Epithelial cell of proximal tubule (primary cell): ENCODE measurements at places on chromosomes 16 and 17.

DNA sequence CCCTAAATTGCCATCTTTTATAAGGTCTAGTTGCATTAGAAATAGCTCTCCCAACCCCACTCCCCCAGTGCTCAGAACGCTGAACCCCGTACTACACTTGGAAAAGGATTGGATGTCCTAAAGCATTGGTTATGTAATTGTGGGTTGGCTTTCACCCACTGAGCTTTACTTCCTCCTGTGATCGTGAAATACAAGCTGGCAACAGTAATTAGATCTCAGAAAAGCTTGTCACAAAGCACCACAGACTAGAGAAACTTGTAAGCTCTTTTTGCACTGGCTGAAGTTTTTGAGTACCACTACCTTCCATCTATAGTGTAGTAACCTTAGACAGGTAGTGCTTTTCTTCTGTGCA is 54.4 kb downstream of the SIAH1 start:
- no peak for DNase-seq

GRCh38 chr17:17626151-17626805 is 34.8 kb upstream of the PEMT start:
- DNase-seq, result no peak

- no peak for DNase-seq
Observed at GRCh38 chr16:16014329-16015224, 65.2 kb downstream of the ABCC1 start.

DNA sequence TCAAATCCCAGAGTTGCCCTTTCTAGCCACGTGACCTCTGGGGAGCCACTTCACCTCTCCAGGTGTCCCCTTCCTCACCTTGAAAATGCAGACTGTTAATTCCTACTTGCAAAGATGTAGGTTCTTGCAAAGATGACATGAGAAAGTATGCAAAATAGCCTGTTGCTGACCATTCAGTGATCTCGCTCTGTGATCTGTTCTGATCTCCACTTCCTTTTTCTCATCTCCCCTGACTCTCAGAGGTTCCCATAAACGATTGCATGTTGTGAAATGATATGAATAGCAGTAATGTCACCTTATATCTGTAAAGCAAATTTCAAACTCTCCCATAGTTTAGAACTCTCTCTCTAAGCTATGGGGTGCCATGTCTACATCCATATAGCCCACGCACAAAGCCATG is 182.3 kb downstream of the TMEM132E start:
- DNase-seq, result no peak

GRCh38 chr17:40374821-40375498 is 10.4 kb upstream of the GJD3 start:
- DNase-seq, result no peak

GRCh38 chr16:19704321-19705145 is 13.5 kb downstream of the KNOP1 start:
- DNase-seq, result no peak

DNA sequence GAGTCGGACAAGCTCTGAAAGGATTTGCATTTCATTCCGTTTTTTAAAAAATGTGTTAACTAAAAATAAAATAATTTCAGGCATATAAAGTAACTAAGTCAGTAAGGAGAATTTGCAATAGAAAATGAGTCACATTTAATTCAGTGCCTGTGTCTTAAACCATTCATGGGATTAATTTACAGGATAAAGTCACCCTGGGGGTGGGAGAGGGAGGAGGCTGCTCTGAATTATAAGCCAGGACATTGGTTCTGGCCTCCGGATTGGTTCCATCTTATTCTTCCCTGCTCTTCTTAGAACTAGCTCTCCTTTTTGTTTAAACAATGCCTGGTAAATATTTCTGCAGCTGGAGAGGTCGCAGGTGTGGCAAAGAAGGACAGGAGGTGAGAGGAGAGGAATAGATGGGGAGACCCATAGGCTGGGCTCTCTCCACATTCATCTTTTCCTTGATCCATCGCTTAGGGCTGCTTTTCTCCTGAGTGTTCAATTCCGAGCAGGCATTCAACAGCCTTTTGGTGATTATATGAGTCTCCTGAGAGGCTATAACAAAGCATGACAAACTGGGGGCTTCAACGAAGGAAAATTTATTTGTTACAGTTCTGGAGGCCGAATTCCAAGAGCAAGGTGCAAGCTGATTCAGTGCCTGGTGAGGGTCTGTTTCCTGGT is 319.2 kb downstream of the PHKB start:
- no peak for DNase-seq

DNA sequence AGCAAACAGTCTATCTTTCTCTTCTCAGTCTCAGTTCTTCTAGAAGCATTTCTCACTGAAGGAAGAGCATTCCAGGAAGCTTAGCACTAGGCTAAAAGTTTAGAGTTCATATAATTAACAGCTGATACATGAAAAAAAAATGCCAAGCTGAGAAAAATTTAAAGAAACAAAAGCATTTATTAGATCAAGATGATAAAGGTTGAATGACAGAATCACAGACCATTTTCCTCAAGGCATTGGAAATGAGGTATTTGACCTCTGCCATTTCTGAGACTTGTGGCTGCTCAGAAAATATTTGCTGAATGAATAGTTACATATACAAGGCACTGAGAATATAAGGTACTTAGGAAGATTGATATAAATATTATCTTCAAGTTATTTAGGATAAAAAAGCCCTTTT is 901.6 kb upstream of the GOT2 start:
- DNase-seq, result no peak

GRCh38 chr16:86216591-86216990 is 293.7 kb upstream of the FOXF1 start:
- no peak for DNase-seq

- DNase-seq, result peak; percentile 47
Observed at GRCh38 chr17:44002141-44002848, 2.1 kb upstream of the NAGS start.

DNA sequence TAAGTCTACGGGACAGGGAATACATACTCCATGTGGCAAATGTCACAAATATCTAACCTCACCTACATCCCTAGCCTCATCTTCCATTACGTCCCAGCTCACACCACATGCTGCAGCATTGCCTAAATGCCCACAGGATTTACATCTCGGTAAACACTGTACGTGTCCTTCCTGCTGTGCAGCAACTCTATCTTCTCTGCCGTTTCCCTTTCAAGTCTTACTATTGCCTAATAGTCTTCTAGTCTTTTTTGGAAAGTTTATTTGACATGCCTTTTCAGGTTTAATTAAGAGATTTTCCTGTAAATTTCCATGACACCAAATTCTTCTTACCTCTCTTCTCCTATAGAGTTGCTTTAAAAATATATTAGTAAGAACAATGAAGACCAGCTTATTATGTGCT is 120.5 kb downstream of the HS3ST4 start:
- no peak for DNase-seq

- no peak for DNase-seq
Observed at GRCh38 chr16:13393816-13394215, 492.4 kb downstream of the SHISA9 start.

GRCh38 chr17:50477976-50478375 is 684 bp upstream of the RSAD1 start:
- no peak for DNase-seq

DNA sequence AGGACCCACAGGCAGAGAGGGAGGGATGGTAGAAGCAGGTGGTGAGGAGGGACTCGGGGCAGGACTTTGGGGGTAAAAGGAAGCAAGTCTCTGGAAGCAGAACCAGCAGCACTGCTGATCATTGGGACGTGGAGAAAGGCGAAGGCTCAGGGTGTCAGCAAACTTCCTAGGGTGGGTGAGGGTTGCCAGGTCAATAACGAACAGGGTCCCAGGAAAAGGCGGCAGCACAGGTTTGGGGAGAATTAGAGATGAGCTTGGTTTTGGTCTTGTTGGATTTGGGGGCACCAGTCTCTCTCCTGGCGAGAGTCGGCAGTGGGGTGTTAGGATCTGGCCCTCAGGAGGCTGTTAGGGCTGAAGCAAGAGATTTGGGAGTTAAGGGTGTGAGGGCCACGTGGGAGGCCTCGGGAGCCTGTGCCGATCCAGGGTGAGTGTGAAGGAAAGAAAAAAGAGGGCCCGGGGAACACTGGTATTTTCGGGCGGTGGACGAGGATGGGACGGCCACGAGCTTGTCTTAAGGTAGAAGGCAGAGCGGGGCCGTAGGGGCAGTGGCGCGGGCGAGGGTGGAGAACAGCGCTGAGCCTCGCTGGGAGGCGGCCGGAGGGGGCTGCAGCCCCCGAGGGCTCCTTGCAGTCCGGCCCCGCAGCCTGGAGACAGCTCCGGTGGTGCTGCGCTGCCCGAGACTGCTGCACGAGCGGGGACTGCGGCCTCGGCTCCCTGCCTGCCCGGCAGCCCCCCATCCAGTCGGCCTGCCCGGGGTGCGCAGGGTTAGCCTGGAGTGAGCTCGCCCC is 765 bp upstream of the ADORA2B start:
- DNase-seq, result no peak

DNA sequence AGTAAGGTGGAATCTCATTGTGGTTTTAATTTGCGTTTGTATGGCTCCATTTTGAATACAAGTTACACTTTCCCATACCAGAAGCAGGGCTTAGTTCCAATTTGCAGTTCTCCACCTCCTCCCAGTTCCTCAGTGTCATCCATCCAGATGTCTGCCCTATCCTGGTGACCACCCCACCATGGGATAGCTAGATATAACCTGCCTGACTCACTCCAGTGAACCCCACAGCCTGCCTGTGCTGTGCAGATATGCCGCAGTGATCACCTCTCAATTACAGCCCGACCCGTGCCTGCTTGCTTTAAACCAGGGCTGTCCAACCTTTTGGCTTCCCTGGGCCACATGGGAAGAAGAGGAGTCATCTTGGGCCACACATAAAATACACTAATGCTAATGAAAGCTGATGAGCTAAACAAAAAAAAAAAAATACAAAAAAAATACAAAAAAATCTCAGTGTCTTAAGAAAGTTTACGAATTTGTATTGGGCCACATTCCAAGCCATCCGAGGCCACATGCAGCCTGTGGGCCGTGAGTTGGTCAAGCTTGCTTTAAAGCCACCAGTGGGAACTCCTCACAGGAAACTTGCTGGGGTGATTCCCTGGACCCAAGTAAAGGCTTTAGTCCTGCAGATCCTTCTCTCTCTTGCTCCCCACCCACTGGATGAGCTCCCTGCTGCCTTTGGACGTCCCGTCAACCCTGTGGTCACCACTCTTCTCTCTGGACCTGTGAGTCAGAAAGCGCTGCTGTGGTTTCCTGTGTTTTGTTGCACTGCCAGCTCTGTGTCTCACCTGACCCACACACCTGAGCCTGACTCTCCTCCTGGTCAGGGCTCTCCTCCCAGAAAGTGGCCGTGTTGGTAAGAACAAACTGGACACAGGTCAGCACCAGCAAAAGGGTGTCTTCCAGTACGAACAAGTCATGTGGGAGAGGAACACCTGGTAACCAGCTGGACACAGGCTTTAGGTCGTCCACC is 83.0 kb downstream of the EMP2 start:
- no peak for DNase-seq

- DNase-seq, result no peak
Observed at GRCh38 chr16:51815523-51815922, 664.5 kb upstream of the SALL1 start.

DNA sequence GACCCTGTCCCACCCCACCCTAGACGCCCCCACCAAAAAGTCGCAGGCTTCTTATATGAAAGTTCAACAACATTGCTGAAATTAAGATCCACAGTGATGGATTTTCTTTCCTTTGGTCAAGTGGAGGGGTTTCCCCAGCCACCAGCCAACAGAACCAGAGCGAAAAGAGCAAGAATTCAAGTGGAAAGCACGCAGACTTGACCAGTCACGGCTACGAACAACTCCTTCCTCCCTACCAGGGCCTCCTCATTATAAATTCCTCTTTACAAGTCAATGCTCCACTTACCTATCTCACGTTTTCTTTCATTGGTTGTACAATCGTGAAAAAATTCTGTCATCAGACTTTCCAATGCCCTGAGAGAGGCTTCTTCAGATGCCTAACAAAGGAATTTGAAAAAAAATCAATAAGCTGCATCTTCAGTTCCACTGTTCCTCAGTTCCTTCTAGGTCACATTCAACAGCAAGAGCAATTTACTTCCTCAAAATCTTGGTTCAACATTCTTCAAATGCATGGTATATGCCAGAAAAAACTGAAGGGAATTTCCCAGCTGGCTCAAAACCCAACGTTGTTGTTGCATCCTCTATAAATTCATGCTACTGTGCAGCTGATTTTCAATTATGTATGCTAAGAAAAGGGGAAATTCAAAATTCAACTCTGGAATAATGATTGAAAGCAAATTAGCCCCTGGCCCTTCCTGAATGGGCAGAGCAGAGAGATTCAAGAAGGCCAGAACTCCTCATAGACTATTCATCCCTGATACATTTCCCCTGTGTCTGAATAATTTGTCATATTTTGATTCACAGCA is 30.9 kb downstream of the XPO6 start:
- no peak for DNase-seq

DNA sequence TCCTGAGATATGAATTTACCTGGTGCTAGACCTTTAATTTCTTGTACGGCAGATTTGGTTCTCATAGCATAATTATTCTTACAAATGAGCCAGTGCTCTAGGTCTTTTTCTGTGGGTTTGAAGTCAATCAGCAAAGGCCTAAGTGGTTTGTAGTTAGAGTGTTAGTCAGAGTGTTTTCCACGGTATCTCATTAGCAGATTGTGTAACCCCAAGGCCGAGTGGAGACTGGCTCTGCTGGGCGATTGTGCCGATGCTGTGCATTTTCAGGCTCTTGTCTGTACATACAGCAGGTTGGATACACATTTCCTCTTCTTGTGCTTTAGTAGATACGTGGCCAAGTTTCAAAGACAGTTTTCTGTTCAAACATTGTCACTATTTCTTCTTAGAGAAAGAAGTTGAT is 78.6 kb upstream of the CA10 start:
- no peak for DNase-seq

DNA sequence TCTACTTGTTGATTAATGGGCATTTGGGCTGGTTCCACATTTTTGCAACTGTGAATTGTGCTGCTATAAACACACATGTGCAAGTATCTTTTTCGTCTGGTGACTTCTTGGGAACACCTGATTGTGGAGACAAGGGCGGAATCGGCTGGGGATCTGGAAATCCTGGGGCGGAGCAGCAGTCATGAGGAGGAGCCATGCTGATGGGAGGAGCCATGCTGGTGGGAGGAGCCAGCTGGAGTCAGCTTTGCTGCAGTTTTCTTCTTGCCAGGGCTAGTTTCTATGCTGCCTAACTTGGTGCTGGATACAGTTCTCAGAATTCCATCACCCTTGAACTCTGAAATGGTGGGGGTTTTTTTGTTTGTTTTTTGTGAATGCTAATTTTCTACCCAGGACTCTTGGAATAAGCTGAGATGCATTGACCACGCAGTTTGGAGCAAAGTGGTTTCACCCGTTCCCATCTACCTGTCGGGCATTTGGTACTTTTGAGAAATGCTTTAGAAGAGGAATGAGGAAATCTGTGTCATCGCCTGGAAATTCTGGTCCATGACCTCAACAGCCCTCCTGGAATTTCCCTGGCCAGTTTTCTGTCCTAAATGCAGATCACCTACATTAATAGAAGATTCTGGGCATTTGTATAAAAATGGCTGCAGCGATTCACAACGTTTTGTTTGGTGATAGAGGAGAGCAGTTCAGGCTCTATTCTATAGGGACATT is 217.4 kb upstream of the ZFHX3 start:
- DNase-seq, result no peak
